ENCODE measurements at places on chromosomes 2 and 18.

GRCh38 chr2:30643674-30644073 is 163.6 kb downstream of the CAPN13 start:
- DNase-seq, result no peak

GRCh38 chr2:241148239-241148638 is 1.0 kb downstream of the PASK start:
- DNase-seq, result no peak

DNA sequence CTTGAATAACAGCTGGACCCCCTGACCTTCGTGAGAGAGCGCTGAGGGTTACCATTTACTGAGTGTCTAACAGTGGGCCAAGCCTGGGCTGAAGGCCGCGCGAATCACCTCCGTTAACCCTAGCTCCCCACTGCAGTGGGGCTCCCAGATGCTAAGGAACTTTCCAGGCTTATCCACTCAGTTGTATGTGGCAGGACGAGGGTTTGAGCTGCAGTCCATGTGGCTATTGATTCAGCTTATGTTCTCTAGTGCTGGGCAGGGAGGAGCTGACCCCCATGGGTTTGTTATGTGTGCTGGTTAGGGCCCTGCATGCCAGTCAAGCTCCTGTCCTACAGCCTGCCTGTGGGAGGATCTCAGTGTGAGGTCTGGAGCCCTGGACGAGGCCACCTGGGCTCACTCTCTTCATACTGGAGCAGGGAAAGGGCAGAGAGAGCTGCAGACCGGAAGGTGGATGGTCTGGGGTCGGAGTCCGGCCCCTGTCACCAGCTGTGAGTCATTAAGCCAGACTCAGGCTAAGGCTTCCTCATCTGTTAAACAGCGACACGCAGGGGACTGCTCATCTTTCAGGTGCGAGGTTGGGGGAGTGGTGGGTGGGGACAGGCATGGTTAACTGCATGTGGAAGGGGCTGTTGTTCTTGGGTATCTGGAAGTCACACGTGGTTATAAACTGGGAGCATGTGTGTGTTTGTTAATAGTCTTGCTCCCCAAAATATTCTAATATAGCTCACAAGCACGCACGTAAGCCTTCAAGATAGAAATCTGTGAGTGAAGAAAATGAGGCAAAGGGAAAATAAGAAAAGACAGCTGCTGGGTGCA is 6.6 kb downstream of the PSD4 start:
- peak; percentile 56 for DNase-seq

GRCh38 chr2:151374436-151374835 is 17.0 kb downstream of the TNFAIP6 start:
- DNase-seq, result no peak

DNA sequence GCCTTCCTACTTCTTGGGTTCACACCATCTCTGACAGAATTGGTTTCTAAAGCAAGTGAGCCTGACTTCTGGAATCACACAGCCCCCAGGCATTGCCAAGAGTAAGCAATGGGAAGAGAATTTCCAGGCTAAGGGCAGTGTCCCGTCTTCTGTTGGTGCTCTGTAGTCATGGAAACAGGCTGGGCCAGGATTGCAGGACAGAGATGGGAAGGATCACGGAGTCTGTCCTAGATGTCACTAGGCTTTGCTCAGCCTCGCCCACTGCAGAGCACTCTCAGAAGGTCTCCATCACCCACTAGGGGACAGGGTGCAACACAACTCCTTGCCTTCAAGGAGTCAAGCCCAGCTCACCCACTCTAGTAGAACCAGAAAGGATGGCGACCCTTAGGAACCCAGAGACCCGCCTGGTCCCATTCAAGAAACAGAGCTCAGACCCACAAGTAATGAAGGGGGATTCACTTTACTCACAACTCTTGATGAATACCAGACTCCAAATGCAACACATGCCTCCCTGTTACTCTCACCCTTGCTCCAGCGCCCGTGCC is 48.6 kb upstream of the TEX51 start:
- DNase-seq, result no peak

- DNase-seq, result no peak
These were observed 54.1 kb upstream of the GREB1L start for GRCh38 chr18:21187886-21188285.
